ENCODE measurements at places on chromosomes 13 and 19. TPM values are rescaled to one million over a fixed set of nuclear protein-coding genes. Genes with fewer than 3 reads are reported as not detected.

The RGS9BP gene
- total RNA-seq, result 0.89 TPM

The TNFSF13B gene
- total RNA-seq, result 3.9 TPM

DNA sequence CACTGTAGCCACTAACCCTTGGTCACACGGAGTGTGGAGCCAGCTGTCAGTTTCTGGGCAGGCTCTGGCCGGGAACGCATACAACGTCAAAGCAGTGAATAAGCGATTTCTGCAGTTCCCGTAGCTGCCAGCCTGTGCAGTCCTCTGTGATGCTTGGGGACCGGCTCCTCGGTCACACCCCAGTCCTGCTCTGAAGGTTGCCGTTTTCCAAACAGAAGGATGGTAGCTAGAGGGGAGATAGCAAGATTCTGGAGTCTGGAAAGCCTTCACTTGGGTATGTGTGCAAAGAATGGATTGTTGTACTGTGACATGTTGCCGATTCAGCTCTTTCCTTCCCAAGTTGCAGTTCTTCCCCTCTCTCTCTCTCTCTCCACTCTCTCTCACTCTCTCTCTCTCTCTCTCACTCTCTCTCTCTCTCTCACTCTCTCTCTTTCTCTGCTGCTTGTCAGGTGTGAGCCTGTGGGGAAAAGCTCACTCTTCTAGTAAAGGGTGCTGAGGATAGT, 38.7 kb upstream of the C1QTNF9 start:
- peak; percentile 36 for DNase-seq

GRCh38 chr19:54129617-54129996, 8.0 kb upstream of the CNOT3 start:
- no peak for DNase-seq

- DNase-seq, result no peak
These were observed 2.0 kb upstream of the SELENOV start for GRCh38 chr19:39512988-39513387.

DNA sequence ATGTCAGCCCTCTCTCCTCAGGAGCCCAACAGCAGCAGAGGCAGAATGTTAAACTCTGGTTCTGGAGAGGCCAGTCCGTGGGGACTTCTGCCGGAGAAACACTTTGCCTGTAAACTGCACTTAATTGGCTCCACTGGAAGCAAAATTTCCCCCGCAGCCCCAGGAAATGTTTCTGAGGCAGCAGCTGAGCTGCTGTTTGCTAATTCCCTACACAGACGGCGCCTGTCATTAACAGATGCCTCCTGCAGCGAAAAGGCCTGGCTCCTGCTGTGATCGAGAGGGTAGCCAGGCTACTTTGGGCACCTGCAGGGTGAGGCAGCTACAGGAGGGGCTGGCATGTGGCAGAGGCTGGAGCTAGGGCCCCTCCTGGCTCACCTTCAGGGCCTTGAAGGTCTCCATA, 5.2 kb upstream of the TM6SF2 start:
- no peak for DNase-seq

DNA sequence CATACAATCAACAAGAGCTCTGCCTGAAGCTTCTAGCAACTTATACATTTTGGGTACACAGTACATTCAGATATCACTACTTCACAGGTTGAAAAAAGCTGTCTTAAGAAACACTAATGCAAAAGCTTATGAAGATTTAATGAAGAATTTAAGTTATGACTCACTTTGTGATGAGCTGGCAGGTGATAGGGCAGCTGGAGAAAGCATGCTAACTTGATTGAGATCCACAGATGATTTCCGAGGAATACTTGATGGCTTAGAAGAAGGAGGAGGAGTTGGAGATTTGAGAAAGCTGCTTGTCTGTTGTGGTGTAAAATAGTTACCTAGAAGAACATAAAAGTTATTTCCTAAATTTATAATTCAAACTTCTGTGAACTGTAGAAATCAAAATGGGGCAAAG, 23.3 kb downstream of the EXOSC8 start:
- DNase-seq, result no peak

The CEACAM1 gene
- 3.5 TPM for total RNA-seq

The C2CD4C gene
- total RNA-seq, result 0.49 TPM

DNA sequence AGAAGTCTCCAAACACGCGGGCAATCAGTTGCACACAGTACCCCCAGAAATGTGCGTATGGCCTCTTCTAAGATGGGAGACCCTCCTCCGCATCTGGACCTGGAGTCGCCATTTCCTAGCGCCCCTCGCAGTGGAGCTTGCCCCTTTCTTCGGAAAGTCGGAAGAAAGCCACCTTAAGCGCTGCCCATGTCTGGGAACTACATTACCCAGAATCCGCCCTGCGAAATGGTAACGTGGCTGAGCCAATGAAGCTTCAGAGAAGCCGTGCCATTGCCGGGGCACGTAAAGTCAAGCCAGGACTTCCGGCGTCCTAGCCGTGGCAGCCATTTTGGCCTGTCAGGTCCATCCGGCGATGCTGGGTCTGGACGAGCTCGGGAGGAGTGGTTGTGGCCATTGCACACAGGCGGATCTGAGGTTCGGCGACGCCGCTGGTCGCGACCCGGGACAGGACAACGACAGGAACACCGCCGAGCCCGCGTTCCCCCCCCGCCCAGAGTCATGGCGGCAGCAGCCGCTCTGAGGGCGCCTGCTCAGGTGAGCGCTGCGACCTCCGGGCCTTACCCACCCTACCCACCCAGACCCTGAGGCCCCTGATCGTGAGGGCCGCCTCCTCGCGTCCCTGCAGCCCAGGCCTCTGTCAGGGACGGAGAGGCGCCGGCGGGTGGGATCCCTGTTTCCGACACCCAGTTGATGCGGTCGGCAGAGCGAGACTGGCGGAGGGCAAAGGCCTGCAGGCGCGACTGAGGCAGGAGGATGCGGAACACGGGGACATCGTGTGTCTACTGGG, at the start of gene ZNF586:
ZNF586 (plus strand) TSS at position 332 of the 787 bp plus-strand sequence; CDS start at position 499, 167 bp downstream.
- peak; percentile 81 for DNase-seq

DNA sequence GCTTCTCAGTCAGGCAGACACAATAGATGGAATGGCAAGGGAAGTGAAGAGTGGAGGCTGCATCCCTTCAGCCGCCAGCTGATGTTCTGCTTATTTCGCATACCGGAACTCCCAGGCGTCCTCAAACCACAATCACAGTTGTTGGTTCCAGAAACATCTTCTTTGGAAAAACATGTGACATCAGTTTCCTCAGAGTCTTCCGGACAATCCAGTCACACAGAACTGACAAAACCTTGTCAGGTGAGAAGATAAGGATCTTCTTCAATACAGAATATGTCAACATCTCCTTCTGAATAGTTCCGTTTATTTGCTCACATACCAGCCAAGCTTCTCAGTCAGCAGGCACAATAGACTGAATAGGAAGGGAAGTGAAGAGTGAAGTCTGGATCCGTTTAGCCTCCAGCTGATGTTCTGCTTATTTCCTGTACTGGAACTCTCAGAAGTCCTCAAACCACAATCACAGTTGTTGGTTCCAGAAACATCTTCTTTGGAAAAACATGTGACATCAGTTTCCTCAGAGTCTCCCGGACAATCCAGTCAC, 45.1 kb upstream of the CEACAM21 start:
- peak; percentile 2 for DNase-seq

- no peak for DNase-seq
These were observed 123.8 kb downstream of the RNF17 start for GRCh38 chr13:24887759-24888158.

DNA sequence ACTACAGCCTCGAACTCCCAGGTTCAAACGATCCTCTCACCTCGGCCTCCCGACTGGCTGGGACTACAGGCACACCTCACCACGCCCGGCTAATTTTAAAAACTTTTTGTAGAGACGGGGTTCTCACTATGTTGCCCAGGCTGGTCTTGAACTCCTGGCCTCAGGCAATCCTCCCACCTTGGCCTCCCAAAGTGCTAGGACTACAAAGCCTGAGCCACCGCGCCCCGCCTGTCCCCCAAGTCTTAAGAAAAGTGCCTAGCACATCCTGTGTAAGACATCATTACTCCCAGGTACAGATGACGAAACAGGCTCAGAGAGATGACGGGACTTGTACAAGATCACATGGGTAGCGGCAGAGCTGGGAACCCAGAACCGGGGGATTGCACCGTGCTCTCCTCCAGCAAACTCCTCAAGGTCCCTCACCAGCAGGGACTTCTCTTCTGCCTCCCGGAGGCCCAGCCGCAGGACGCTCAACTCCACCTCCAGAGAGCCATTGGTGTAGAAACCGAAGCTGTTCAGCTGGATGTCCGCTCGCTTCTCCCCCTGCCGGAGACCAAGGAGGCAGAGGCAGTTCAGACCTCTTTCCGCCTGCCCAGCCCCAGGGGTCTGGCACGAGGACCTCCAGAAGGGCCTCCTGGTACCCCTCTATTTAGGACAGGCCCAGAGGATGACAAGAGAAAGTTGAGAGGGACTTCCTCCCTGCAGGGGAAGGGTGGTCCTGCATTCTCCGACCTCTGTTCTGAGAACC, 1.0 kb downstream of the GPR108 start:
- peak; percentile 37 for DNase-seq

DNA sequence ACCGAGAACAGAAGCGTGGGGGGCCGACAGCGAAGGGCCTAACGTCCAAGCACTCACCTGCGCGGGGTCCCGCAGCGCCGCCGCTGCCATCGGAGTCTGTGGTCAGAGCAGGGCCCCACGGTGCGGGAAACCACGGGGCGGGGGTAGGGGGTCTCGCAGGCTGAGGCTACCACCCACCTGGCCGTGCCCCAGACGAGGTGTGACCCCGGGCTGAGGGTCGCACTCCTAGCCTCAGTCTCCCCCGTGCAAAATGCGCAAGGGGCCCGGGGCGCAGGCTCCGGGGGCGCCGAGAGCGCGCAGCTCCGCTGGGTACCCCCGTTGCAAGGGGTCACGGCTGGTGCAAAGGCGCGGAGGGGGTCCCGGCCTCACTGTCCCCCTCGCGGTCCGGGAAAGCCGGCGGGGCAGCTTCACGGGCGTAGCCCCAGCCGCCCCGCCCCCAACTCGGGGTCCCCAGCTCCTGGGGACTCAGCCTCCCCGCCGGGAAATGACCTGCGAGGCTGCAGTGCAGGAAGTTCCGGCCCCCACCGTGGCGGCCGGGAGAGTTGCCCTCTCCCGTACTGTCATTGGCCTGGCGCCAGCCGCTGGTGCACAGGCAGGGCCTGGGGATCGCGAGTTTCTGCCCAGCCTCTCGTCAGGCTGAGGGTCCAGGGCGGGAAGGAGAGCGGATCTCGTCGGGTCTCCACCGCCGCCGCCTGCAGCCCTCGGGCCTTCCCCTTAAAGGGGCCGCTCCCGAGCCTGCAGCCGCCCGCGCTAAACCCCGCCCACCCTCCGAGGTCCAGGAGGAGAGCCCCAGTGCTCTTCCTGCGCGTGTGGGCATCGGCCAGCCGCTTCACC, at the start of gene ZNF792:
ZNF792 (minus strand) TSS at position 657 of the 834 bp plus-strand sequence; CDS start at position 90, 567 bp downstream.
- no peak for DNase-seq

The ADAMTSL5 gene
- 3.1 TPM for total RNA-seq

The CEACAM7 gene
- 0.30 TPM for total RNA-seq

- no peak for DNase-seq
These were observed 15.0 kb downstream of the NUFIP1 start for GRCh38 chr13:44974056-44974793.

- no peak for DNase-seq
These were observed 7.6 kb downstream of the F2RL3 start for GRCh38 chr19:16896146-16897028.

- DNase-seq, result no peak
These were observed 49.9 kb downstream of the UFM1 start for GRCh38 chr13:38399535-38399934.

DNA sequence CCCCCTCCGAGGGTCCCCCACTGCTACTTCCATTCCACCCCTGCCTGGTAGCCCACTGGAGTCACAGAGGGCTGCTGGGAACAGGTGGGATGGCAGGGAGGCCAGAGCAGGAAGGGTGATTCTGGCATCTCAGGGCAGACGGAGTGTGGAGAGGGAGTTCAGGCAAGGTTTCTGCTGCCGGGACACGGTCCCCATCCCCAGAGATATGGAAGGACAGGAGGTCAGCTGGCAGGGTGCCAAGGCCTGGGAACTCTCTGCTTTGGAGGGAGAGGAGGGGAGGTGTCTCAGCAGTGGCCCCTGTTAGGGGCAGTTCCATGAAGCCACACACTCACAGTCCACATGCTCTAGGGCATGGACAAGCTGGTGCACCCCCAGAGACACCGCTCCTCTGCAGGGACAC, 68.1 kb downstream of the CHST8 start:
- no peak for DNase-seq

GRCh38 chr13:35699825-35700510, 223.5 kb upstream of the MAB21L1 start:
- peak; percentile 76 for DNase-seq

- no peak for DNase-seq
These were observed 22.1 kb downstream of the ZNF787 start for GRCh38 chr19:56098731-56099568.

DNA sequence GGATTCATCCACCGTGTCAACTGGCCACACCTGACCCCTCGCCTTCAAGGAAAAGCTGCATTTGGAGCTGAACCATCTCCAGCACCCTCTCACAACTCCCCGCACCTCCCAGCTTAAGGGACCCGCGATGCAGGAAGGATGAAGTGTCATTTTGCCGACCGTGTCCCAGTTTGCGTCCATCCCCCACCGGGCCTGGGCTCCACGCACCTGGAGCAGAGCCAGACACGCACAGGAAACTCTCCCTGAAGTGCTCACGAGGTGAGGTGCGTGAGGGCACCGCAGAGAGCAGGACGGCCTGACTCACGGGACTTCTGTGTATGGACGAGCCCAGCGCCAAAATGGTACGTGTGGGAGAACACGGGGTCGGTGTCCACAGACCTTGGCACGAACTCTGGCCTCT, 7.2 kb downstream of the SHC2 start:
- no peak for DNase-seq

DNA sequence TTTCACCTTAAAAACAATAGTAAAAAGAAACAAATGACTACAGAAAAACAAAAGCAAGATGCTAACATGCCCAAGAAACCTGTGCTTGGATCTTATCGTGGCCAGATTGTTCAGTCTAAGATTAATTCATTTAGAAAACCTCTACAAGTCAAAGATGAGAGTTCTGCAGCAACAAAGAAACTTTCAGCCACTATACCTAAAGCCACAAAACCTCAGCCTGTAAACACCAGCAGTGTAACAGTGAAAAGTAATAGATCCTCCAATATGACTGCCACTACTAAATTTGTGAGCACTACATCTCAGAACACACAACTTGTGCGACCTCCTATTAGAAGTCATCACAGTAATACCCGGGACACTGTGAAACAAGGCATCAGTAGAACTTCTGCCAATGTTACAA, 6.0 kb downstream of the CKAP2 start:
- no peak for DNase-seq

The CLC gene
- 10.0 TPM for total RNA-seq

GRCh38 chr19:48616491-48617056, 1.7 kb upstream of the FAM83E start:
- DNase-seq, result no peak

The SPRED3 gene
- 0.99 TPM for total RNA-seq

- peak; percentile 19 for DNase-seq
These were observed 51.5 kb downstream of the INSR start for GRCh38 chr19:7242601-7243258.

GRCh38 chr19:3389876-3390371, 23.5 kb downstream of the NFIC start:
- DNase-seq, result no peak

The ADPRHL1 gene
- total RNA-seq, result 16.7 TPM

- no peak for DNase-seq
These were observed 460.3 kb downstream of the TSHZ3 start for GRCh38 chr19:30888937-30889336.
